Temporal lobe (tissue), 4 donors: ENCODE measurements at places on chromosomes 11 and 22. TPM values are rescaled to one million over a fixed set of nuclear protein-coding genes. Genes with fewer than 3 reads are reported as not detected.

The SCGB1D2 gene
- not detected for total RNA-seq

The EFCAB6 gene
- 7.6 TPM for total RNA-seq

The KLHL35 gene
- 16.0 TPM for total RNA-seq

The FAT3 gene
- total RNA-seq = 115 TPM

The SH3BP1 gene
- total RNA-seq = 0.49 TPM

The IGSF9B gene
- 6.9 TPM for total RNA-seq

The FAM83F gene
- total RNA-seq = 0.25 TPM

The MAJIN gene
- total RNA-seq = not detected

The OR5B21 gene
- not detected for total RNA-seq
